Stimulated activated CD8-positive, alpha-beta memory T cell treated with anti-CD3 and anti-CD28 coated beads, Interleukin-2, amount 100 ng/mL, for 1 hour (primary cell): ENCODE measurements at places on chromosomes 3 and 15.

- DNase-seq, result no peak
Measured at GRCh38 chr3:69088063-69088462, 3.3 kb downstream of the ARL6IP5 start.

GRCh38 chr3:115436767-115437301, 186.5 kb upstream of the GAP43 start:
- DNase-seq, result no peak

- no peak for DNase-seq
Measured at GRCh38 chr15:52309154-52309548, 13.5 kb upstream of the MYO5C start.

- no peak for DNase-seq
Measured at GRCh38 chr15:63587527-63587926, 9.7 kb upstream of the FBXL22 start.

DNA sequence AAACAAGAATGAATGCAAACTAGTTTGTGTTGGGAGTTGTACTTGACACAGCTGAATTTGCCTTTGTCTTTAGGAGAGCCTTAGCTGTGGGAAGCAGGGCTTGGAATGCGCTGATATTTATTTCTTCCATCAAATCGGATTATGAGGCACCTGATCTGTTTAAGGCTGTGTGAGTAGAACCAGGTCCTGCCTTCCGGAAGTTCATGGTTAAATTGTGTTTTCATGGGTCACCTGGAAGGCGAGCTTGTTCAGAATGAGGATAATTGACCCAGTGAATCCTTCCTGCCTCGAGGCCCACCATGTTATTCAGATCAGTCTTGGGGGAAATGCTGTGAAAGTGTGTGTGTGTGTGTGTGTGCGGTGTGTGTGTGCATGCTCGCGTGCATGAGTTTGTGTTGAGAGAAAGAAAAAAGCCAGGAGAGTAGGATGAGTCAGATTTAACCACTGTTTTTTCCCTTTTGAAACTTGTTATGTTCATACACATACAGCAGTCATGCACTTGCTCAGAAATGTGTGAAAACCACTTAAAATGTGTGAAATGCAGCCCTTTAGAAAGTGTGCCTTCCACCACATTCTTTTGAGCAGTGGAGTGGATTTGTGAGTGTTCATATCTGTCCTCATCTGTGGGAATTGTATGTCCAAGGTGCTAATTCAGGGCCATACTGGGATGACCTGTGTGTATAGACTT, 36.7 kb downstream of the SMAD3 start:
- DNase-seq, result no peak

DNA sequence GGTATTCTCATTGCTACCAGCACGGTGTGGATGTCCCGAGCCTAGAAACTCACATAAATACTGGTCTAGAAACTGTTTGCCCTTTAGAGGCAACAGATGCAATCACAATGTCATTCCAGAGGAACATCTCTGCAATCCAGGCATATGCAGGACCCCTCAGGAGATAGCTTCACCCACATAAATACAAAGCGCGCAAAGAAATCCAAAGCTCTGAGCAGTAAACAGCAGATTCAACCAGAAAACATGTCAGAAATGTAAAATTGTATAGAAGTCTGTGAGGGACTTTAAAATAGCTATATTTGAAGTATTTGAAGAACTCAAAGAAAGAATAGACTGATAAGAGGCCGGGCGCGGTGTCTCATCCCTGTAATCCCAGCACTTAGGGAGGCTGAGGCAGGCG, 291.7 kb downstream of the FAM43A start:
- DNase-seq, result no peak

- DNase-seq, result no peak
Measured at GRCh38 chr3:37863949-37864822, 2.5 kb downstream of the CTDSPL start.

GRCh38 chr3:177981576-177981975, 554.7 kb upstream of the KCNMB2 start:
- no peak for DNase-seq
